ENCODE measurements at places on chromosomes 4 and X.

DNA sequence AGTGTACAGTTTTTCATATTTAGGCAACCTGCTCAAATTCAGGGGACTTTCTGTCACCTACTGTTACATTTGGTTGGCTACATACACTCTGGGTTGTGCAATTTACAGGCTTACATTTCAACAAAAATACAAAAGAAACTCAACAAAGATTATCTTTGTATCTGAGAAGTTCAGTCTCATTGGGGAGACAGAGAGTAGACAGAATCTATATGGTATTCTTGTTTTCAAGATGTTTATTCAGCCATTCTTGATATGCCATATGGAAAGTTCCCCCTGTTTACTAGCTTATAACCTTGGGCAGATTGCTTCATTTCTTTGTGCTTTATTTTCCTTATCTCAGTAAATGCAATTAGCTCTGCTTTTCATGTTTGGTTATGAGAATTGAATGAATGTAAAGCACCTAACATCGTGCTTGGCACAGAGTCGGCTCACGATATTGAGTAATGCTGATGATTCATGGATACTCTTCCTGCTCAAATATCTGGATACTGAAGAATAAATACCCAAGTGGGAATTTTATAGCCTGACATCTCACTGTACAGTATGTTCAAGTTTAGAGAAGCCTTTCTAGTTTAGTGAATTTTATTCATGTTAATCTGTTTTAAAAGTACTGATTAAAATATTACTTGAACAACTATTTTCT lies 96.5 kb upstream of the PACRGL start:
- DNase-seq, result no peak

GRCh38 chrX:18769812-18770573 lies 62.5 kb downstream of the PPEF1 start:
- DNase-seq, result no peak

DNA sequence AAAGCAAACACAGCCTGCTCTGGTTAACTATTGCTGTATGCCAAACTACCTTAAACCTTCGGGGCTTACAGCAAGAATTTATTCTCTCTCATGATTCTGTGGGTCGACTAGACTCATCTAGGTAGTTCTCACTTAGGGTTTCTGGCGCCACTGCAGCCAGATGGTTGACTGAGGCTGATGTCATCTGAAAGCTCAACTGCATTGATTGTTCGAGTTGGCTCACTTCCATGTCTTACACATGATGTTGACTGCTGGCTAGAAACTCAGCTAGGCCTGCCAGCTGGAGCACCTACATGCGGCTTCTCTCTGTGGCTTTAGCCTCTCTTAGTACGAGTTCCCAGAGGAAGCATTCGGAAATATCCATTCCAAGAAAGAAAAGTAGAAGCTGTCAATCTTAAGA lies 103.2 kb downstream of the SRPX start:
- DNase-seq, result no peak

DNA sequence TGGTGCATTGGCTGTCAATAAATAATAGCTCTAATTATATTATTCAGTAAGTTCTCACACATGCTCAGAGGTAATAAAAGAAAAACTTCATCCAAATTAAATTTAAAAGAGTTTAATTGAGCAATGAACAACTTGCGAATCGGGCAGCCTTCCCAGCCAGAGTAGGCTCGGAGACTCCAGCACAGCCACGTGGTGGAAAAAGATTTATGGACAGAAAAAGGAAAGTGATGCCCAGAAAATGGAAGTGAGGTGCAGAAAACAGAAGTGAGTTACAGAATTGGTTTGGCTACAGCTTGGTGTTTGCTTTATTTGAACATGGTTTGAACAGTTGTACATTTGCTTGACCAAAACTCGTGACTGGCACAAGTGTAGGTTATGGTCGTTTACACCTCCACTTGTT lies 13.6 kb upstream of the BOD1L1 start:
- DNase-seq, result no peak

DNA sequence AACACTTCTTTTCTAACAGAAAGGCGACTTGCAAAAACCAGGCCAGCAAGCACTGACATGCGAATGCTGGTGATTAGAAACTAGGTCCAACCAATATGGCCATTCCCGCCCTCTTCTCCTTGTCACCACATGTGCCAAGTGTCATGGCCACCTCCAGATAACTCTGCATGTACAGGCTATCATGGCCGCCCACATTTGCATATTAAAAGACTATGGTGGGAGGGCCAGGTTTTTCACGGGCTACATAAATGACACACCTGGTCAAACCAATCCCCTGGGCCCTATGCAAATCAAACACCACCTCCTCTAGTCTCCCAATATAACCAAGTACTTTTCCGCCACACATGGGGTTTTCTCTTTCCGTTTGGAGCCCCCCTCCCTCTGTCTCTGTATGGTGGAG lies 40.1 kb downstream of the NUDT11 start:
- DNase-seq, result no peak

- DNase-seq, result no peak
Observed at GRCh38 chr4:145623831-145624230, 4.6 kb downstream of the MMAA start.

DNA sequence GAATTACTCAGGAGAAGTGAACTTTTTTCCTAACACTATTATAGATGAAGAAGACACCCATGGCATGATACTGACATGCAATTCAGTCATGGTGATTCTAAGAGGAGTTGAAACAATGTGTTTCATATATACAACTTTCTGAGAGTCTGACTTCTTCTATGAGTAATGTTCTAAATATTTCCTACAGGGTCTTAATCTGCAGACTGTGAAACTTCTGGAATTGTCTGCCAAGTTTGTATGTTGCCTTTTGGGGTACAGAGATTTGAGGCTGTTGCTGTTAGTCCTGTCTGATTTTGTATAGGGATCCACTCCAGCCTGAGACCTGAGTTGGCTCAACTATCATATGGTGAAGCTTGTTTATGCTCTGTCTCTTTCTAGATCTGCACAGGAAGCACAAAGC lies 160.6 kb upstream of the GATB start:
- no peak for DNase-seq

DNA sequence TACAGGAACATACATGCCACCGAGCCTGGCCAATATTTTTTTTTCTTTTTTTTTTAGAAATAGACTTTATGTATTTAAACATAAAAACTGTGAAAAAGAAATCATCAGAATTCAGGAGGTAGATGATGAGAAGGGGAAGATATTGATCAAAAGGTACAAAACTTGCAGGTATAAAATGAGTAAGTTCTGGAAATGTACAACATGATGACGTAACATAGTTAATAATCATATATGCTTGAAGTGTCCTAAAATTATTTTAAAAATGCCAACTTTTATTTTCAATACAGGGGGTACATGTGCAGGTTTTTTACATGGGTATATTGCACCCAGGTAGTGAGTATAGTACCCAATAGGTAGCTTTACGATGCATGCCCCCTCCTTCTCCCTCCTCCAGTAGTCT lies 337.6 kb downstream of the GRID2 start:
- no peak for DNase-seq

- DNase-seq, result no peak
Observed at GRCh38 chrX:111181951-111182350, 86.0 kb downstream of the PAK3 start.
